Vein endothelial cell (primary cell): ENCODE measurements at places on chromosomes 2 and 18. TPM values are rescaled to one million over a fixed set of nuclear protein-coding genes. Genes with fewer than 3 reads are reported as not detected.

DNAH7 gene
- under 0.01 and 0.38 TPM in 2 replicates for total RNA-seq

WDR33 gene
- 35.9 and 43.8 TPM in 2 replicates for total RNA-seq

CPO gene
- 0.19 TPM in 1 of 2 replicates, not detected in the other for total RNA-seq

SEMA4C gene
- 22.6 and 35.3 TPM in 2 replicates for total RNA-seq

BBS5 gene
- total RNA-seq: 2.6 and 3.8 TPM in 2 replicates

ALK gene
- not detected in 2 replicates for total RNA-seq

ZNF385B gene
- total RNA-seq: not detected in 2 replicates

ARHGAP25 gene
- 5.2 and 8.2 TPM in 2 replicates for total RNA-seq

CHRND gene
- total RNA-seq: not detected in 2 replicates

EIF2AK2 gene
- total RNA-seq: 24.5 and 37.8 TPM in 2 replicates

GAL3ST2 gene
- total RNA-seq: not detected in 2 replicates

CENPO gene
- total RNA-seq: 16.0 and 28.7 TPM in 2 replicates

PPP1R7 gene
- total RNA-seq: 34.0 and 44.6 TPM in 2 replicates

KCNE4 gene
- total RNA-seq: under 0.01 and 0.10 TPM in 2 replicates

RUFY4 gene
- 0.29 TPM in 1 of 2 replicates, not detected in the other for total RNA-seq

SH3BP4 gene
- 88.2 and 122 TPM in 2 replicates for total RNA-seq

TCF23 gene
- not detected in 2 replicates for total RNA-seq

LYG2 gene
- total RNA-seq: not detected in 2 replicates

ADGRF3 gene
- total RNA-seq: under 0.01 and 0.38 TPM in 2 replicates

ZBTB7C gene
- total RNA-seq: under 0.01 TPM in 1 of 2 replicates, not detected in the other

DNAJC5G gene
- 0.19 and 0.98 TPM in 2 replicates for total RNA-seq

TNFAIP6 gene
- total RNA-seq: not detected in 2 replicates

NEB gene
- 1.2 and 1.3 TPM in 2 replicates for total RNA-seq

RTKN gene
- total RNA-seq: 10.8 and 17.0 TPM in 2 replicates

ANKRD36 gene
- total RNA-seq: 47.0 and 73.3 TPM in 2 replicates

BOLL gene
- total RNA-seq: not detected in 2 replicates

PLGLB2 gene
- 1.5 and 2.0 TPM in 2 replicates for total RNA-seq

TMEM150A gene
- total RNA-seq: 11.8 and 14.0 TPM in 2 replicates

CRYGC gene
- not detected in 2 replicates for total RNA-seq

ABCB6 gene
- total RNA-seq: 15.7 and 18.9 TPM in 2 replicates

CHST10 gene
- 12.9 and 19.3 TPM in 2 replicates for total RNA-seq

GRP gene
- total RNA-seq: not detected in 2 replicates

DHRS9 gene
- total RNA-seq: 0.33 and 3.7 TPM in 2 replicates

VIL1 gene
- total RNA-seq: not detected in 2 replicates

TMEM247 gene
- total RNA-seq: not detected in 2 replicates

GPR39 gene
- total RNA-seq: under 0.01 and 0.10 TPM in 2 replicates
